Spleen (tissue), 13 donors: ENCODE measurements at places on chromosomes 3 and 15.
A peak's percentile ranks its signal among the peaks of the same experiment; 100 is the strongest.

DNA sequence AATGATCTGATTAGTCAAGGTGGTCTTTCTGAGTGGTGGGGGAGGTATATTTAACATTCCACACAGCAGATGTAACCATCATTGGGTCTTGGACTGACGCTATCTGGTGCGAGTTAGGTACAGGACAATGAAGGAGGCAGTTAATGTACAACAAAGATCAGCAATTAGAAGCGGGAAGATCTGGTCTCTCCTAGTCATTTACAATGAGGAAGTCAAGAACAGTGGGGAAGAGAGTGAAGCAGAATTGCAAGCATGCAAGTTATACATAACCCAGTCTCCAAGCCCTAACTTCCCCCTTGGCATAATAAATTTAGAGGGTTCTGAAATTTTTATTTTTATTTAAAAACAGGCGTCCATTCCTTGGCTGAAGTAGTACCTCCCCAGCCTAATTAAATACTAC lies 14.1 kb downstream of the GPD1L start:
- DNase-seq = no peak

GRCh38 chr3:39519554-39520288 lies 52.2 kb downstream of the MOBP start:
- DNase-seq = no peak

GRCh38 chr15:67117370-67117769 lies 52.0 kb downstream of the SMAD3 start:
- peak; percentile 69 for DNase-seq

- DNase-seq = no peak
Observed at GRCh38 chr3:32423534-32423933, 31.9 kb downstream of the CMTM7 start.

DNA sequence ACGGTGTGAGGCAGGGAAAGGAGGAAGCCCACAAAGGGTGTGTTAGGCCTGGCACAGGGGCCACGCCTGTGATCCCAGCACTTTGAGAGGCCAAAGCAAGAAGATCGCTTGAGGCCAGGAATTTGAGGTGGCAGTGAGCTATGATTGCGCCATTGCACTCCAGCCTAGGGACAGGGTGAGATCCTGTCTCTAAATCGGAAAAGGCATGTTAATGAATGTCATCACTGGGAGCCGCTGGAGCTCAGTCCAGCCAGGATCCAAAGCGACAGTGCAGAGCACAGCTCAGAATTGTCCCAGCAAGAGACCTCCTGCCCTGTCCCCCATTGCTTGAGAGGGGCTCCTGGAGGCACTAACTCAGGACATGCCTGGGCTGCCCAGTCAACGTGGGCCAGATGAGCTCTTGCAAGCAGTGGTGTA lies 15.0 kb upstream of the FBLN2 start:
- peak; percentile 57 for DNase-seq

- no peak for DNase-seq
Observed at GRCh38 chr3:111734652-111735051, 124.4 kb upstream of the PHLDB2 start.

DNA sequence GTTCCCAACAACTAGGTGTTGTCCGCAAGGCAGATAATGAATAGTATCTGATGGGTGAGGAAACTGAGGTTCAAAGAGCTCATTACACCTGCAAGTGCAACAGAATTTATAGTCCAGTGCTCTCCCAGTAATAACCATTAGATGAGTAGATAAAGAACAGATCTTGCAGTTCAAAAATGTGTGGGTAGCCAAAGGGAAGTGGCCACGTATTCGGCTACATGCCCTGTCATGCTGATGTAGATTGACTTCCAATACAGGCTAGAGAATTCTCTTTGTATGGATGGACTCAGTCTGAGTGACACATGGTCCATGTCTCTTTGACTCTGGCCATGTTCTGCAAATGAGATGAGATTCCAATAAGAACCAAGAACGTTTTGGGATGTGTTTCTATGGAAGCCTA lies 187.9 kb upstream of the LPP start:
- no peak for DNase-seq

- DNase-seq = no peak
Observed at GRCh38 chr3:65831733-65832425, 206.8 kb downstream of the MAGI1 start.

DNA sequence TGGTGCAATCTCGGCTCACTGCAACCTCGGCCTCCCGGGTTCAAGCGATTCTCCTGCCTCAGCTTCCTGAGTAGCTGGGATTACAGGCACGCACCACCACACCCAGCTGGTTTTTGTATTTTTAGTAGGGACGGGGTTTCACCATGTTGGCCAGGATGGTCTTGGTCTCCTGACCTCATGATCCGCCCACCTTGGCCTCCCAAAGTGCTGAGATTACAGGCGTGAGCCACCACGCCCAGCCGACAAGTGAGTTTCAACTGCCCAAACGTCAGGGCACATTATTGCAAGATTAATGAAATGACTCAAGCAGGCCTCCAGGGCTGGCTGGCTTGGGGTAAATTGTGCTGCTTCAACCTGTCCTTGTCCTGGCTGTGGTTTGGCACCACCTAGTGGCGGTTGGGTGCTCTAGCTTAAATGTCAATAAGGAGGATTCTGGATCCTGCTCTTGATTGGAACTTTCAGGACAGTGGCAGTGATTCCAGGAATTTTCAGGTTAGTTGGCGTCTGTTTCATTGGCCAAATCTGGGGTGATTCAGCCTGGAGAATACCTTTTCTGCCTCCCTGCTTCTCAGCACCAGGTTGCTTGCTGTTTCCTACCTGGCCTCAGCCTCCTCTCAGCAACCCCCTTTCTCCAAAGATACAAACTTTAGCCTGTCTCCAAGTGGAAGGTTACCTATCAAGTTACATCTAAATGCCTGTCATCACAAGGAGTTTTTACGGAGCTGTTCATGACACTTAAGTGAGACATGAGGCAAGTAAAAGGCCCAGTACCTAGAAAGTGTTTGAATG lies 32.4 kb upstream of the SACM1L start:
- DNase-seq = peak; percentile 91

GRCh38 chr3:42247576-42248027 lies 18.4 kb downstream of the CCK start:
- DNase-seq = no peak

DNA sequence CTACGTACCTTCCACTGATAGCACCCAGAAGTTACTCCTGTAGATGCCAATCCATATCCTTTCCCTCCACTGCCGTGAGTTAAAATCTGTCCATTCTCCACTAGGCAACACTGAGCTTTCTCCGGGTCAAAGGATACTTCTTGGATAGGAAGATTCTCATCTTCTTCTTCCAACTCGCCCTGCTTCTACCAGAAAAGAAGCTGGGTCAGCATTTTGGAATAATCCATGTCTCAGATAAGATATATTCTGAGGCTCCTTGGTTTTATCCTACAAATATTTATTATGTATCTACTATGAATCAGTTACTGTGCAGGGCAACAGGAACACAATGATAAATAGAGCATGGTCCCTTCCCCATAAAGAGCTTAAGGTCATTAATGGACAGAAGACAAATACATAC lies 89.2 kb downstream of the FBXL22 start:
- DNase-seq = no peak

DNA sequence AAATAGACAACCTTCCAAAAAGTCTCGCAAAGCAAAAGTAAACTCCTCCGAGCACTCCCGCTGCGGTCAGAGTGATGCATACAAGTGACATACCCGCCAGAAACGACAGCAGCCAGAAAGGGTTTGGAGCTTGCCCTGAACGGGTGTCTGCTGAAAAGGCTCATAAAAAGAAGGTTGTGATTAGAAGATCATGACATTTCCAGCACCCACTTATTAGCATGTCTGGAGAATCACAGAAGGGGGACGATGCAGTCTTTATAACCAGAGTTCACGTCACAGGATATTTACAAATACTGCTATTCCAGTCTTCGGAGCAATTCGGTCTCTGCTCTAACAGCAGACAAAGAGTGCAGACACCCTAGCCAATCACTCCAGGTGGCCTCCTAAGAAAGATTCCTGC lies 59.1 kb upstream of the FRMD4B start:
- DNase-seq = no peak

DNA sequence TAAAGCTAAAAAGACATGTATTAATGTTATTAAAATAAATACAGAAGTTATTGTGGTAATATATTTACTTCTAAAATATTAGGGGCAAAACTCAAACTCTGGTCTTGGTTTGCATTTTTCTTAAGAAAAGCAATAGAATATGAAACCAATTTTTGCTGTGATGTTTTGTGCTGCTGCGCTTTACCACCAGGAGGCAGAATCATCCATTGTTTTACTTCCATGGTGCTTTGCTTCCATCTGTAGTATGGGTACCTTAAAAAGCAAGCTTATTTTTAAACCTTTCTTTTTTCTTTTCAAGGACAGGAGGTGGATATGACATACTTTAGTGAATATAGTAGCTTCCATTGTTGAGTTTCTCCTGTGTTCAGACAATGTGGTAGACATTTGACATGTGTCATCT lies 46.6 kb upstream of the MRPL3 start:
- no peak for DNase-seq

GRCh38 chr3:144185276-144185675 lies 213.7 kb downstream of the DIPK2A start:
- DNase-seq = no peak

DNA sequence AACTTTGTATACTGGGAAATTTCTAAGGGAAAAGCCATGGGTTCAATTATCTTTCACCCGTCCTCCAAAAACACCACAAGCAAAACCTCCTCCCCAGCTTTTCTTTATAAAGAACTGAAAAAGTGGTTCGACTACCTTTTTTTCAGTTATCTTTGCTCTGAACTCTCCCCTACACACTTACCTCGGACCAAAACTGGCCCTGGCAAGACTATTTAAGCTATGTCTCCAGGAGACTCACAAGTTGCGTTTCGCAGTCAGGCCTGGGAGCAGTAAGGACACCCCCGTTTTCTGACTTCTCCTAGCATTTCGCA lies 645 bp downstream of the COPS2 start:
- no peak for DNase-seq

GRCh38 chr15:68053701-68054627 lies at the start of gene PIAS1:
PIAS1 (plus strand) TSS chr15:68054315; CDS start chr15:68054327, 12 bp downstream.
- DNase-seq = peak; percentile 99

DNA sequence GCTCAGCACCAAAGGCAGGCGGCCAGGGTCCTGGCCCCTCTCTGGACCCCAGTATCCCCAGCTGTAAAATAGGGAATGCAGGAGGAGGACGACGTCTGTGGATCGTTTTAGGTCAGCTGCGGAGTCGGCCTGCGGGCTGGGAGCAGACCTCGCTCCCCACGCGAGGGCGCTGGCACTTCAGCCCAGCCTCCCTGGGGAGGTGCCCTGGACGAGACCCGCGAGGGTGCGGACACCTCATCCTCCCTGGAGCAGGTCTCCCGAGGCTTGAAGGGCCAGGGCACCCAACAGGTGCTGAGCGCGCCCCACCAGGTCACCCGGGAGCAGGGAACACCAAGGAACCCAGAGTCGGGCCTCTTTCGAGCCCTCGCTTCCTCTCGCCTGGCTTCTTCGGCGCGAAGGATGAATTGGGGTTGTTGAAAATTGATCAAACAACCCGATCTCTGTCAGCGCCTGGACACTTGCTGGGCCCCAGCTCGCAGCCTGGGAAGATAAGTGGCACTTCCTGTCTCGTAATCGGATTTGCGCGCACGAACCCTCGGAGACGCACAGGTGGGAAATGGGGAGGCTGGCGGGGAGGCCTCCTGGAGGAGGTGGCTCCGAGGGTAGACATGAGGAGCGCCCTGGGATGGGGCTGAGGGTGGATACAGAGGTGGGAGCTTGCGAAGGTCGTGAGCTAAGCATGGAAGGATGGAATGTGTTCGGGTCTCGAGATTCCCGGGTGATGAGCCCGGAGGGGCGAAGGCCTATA lies 588 bp upstream of the VIPR1 start:
- peak; percentile 91 for DNase-seq

DNA sequence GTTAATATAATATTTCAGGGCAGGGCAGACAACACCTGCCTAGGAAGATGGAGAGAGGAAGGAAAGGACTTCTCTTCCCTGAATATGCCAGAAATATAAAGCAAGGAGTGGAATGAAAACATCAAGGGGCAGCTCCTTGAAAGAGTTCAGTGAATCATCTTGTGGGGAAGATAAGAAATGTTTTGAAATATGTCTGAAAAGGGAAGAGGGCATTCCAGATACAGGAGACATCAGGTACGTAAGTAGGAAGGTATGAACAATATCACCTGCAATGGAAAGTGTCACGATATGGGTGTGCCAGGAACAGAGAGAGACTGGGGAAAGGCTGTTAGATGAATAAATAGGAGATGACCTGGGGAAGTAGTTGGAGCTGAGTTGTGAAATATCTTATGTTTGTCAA lies 75.8 kb upstream of the WDR72 start:
- no peak for DNase-seq

DNA sequence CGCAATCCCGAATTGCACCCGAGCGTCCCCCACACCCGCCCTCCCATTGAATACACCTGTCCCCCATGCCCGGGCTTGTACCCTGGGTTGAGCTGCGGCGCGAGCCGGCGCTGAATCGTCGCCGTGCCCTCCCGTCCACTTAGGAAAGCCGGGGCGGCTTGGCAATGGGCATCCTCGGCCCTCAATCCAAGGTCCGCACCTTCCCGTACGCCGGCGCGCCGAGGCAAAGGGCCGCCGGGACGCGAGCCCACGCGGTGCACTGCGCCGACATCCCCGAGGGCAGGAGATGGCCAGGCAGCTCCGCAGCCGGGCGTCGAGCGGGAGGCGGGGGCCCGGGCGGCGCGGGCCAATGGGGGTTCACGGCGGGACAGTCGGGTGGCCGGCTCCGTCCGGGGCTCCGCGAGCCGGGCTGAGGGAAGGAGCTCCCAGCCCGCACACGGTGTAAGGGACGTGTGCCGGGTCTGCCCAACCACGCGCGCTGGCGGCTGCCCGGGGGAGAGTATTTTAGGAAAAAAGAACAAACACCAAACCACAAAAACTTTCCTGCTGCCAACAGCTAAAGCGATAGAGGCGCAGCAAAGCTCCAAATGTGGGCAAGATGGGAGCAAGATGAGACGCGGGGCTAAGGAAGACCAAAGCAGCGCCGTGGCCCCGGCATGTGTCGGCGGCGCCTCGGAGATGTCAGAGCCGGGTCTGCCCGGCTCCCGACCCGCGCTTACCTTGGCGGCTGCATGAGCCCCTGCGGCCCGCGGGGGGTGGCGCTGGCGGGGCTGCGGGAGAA lies 621 bp downstream of the RGMA start:
- DNase-seq = peak; percentile 80

GRCh38 chr3:60657972-60658371 lies 593.3 kb downstream of the FHIT start:
- no peak for DNase-seq

DNA sequence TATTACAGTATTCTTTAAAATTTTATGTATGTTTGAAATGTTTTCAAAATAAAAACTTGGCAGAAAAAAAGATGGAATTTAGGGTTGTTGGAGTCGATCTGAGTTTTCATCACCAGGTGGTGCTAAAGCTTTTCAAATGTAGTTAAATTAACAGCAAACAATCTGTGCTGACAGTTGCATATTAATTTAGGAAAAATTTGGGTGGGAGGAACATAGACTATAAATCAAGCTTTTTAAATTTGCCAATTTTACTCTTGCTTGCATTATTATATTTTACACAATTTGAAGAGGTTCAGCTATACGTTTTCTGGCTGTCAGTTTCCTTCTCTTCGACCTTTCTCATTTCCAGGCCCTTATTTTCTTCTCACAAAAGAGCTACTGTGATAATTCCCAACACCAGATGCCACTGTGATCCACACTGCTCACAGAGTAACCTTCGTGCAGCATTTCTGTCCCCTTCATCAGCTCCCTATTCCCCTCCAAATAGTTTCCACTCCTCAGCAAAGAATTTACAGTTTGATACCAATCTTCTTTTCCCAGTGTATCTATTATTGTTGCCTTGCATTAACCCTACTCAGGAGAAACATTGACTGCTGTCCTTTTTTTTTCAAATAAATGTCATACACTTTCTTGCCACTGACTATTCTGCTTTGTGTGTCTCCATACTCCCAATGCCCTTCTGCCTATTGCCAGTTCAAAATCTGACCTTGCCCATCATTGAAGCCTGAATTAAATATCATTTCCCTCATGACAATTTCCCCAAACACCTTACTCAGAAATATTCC lies 53.4 kb upstream of the EIF5A2 start:
- DNase-seq = no peak
